ENCODE measurements at places on chromosomes 4 and X.

GRCh38 chr4:138935135-138935807 lies 80.3 kb upstream of the NOCT start:
- DNase-seq: no peak

DNA sequence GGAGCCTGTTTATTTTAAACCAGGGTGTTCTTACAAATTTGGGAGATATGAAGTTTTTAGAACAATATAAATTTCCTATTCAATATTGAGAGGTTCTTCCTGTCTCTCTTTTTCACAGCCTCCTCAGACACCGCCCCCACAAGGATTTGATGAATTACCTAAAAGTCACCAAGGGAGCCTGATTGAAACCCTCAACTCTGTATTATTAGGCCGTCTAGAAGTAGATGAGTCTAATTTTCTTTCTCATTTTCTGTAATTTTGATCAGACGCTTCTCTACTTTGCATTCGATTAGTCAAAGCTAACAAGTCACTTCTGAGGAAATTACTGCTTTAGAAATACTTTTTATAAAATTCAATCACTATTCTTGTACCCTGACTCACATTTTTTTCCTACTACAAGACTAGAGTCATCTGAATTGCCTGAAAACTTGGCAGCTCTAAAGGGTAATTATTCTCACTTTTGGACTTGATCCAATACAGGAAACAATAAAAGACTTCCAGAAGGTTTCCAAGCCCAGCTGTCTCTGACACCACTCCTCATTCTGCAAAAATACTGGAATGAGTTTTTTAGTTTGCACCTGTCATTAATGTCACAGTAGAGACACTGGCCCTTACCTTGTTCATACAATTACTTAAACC lies 111.2 kb downstream of the ELOVL6 start:
- no peak for DNase-seq

GRCh38 chrX:106898462-106898861 lies 4.7 kb downstream of the RIPPLY1 start:
- peak; percentile 59 for DNase-seq

DNA sequence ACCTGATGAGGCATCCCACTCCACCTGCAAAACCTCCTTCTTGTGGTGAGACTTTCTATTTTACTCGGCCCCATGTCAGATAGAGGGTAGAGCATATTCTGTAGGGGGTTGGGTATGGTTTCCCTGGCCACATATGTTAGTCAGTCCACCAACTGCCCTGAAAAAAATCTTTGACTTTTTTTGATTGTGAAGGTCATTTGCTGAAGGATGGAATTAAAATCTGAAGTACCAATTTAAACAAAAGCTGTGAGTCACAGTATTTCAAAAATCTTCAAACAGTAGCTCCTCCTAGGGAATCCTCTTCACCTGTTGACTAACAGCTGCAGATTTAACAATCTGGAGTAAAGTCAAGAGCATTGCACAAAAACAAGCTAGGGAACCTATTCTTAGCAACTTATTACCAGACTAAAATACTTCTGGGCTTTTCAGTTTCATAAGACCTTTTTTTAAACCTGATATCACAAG lies 8.0 kb upstream of the CCDC110 start:
- no peak for DNase-seq

- DNase-seq: no peak
Measured at GRCh38 chrX:123610915-123611314, 121.9 kb downstream of the THOC2 start.

DNA sequence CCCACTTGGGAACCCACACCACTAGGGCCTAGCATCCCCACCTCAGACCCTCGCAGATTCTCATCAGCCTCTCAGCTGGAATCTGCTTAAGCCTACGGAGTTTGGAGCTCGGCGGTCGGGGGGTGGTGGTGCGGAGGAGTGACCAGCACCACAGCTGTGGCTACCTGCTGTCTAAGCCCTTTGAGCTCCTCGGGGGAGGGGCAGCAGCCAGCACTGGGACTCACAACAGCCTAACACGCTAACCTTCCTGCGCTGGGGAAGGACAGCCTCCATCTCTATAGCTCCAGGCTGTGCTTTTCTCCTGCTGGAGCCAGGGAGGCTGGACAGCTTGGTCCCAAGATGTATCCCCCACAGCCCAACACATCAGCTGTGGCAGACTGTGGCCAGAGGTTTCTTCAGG lies 281.5 kb downstream of the USP46 start:
- DNase-seq: no peak

- DNase-seq: no peak
Measured at GRCh38 chrX:153408221-153408721, 3.0 kb upstream of the ZFP92 start.

DNA sequence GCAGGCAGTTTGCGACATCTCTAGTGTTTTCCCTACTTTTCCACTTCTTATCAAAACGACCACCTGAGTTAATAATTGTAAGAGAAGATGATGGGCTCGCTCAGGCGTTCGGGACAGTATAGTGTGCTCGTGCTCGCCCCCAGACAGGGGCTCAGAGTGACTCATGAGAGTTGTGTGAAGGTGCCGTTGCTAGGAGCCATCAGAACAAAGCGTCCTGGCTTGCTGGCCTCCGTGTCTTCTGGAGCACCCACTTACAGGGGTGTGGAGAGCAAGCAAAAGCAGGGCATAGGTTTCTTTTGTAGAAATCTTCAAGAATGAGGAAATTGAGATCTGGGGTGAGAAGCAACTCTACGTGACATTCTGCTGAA lies 73.0 kb upstream of the ADGRG2 start:
- peak; percentile 41 for DNase-seq

DNA sequence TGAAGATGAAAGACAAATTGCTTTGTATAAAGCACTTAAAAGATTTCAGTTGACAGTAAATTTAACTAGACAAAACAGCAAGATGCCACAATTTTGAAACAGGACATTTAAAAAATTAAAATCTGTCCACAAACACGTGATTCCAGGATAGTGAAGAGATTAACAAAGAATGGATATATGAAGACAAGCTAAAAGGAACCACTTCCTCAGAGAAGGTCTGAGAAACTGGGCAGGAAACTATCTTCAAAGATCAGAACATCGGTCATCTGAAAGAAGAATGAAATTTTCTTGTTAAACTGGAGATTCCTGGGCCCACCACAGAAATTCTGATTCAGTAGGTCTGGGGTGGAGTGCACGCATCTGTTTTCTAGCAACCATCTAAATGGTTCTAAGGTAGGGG lies 1.4 kb downstream of the RWDD4 start:
- no peak for DNase-seq

DNA sequence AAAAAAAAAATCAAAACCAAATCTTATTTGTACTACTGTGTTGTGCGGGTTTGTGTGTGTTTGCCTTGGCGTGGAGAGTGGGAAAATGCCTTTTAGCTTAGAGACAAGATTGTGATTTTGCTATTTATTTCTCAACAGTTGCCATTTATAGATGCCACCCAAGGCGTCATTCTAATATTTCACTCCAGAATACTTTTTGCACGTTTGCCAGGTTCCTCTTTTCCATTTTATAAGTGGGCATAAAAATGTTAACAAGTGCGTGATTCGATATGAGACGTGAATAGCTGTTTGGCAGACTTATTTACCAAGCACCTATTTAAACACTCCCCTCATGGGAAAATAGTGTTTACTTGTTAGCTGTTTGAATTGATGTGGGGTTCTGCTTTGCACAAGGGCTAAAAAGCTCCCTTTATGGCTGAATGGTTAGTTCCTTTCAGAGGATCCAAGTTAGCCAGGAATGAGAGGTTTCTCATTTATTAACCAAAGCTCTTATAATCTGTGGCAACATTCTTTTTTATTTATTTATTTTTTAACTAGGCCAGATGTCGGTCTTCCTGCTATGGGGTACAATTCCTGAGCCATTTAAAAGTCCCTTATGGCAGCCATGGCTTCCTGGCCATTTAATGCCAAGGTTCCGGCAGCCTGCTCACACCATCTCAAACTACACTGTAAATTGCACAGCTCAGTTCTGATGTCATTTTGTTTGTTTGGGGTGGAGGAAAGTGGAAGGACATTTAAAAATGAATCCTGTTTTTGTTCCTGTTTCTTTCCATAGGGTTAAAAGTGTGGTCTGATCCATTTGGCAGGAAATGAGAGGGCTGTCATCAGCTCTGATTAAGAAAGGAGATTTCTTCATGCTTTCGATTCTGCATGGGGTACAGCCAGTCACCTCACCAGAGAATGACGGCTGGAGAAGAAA lies 14.6 kb downstream of the SMIM20 start:
- no peak for DNase-seq

- no peak for DNase-seq
Measured at GRCh38 chr4:152458801-152459302, 77.0 kb downstream of the FBXW7 start.

DNA sequence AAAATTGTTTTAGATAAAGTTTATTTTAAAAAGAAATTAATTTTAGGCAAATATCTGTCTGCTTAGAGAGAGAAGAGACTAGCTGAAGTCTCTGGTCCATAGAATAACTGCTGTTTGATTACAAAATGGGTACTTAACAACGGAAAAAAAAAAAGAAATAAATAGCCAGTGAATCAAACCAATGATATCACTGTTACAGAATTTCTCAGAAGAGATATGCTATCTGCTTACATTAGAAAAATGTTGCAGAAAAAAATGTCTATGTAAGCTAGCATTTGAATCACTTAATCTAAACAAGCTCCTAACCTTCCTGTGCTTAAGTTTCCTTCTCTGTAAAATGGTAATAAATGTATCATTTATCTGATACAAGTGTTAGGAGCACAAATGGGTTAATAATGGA lies 189.9 kb downstream of the IL15 start:
- DNase-seq: no peak

- no peak for DNase-seq
Measured at GRCh38 chrX:45683914-45684313, 483.2 kb upstream of the DIPK2B start.

GRCh38 chr4:76588274-76588673 lies 153.2 kb downstream of the SHROOM3 start:
- no peak for DNase-seq

- no peak for DNase-seq
Measured at GRCh38 chrX:56000729-56001128, 231.4 kb upstream of the KLF8 start.

DNA sequence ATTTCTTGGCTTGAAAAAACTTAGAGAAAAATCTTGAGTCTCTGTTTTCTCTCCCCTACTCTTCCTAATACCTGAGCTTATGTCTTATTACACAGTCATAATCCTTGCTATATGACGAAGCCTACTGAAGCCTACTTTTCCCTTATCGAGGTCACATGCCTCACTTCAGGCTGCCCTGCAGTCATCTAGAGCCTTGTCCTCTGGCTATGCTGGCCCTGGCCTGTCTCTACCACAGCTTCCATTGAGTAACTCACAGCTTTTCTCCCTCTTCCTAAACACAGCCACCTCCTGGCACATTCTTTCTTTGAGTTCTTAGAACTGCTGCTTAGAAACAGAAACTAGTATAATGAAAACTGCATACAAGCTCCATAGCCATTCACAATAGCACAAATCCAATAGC lies 1698.3 kb downstream of the STIM2 start:
- DNase-seq: no peak
